NCI-H1417 treated with DMSO at 0.1 percent for 48 hours (cell line): ENCODE measurements at places on chromosomes 1 and 21.

- no peak for DNase-seq
Observed at GRCh38 chr1:214192825-214193643, 87.9 kb upstream of the SMYD2 start.

- DNase-seq: no peak
Observed at GRCh38 chr1:29123887-29124365, at the start of gene TMEM200B. TSS of gene TMEM200B (minus strand) at chr1:29123903. CDS start at chr1:29121828, 2,075 bp downstream.

DNA sequence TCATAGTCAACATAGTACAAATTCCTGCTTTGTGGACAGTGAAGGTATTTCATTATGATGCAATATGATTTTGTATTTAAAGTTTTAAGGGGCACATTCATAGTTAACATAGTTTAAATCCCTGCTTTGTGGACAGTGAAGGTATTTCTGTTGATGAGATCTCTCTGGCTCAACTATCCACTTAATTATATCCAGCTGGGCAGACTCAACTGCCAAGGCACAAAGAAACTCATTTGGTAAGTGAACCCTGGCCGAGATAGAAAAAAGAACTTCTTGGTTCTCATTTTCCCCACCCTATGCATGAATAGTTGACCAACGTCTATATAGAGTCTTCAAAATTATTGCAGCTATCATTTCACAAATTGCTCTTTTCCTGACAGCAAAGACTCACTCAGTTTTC lies 1194.6 kb downstream of the NCAM2 start:
- DNase-seq: no peak

DNA sequence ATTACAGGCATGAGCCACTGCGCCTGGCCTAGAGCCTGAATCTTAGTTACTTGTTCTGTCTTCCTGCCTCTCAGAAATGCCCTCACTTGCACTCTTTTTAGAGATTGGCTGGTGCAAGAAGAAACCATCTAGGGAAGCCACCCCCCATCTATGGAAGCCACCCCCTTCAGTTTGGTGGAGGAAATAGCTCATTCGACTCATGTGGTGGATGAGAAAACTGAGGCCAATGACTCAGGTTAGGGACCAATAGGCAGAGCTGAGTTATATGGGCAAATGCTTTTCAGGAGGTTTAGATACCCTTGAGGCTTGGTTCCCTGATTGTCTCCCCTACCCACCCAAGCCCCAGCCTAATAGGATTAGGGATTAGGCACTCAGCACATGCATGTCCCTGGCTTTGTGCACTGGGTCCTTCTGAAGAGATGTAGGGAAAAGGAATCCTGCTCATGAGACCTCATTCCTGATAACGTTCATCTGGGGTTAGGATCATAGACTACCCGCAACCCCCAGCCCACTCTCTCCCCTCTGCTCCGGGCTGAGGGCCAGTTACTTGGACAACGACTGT lies 77.1 kb downstream of the PAX7 start:
- no peak for DNase-seq

DNA sequence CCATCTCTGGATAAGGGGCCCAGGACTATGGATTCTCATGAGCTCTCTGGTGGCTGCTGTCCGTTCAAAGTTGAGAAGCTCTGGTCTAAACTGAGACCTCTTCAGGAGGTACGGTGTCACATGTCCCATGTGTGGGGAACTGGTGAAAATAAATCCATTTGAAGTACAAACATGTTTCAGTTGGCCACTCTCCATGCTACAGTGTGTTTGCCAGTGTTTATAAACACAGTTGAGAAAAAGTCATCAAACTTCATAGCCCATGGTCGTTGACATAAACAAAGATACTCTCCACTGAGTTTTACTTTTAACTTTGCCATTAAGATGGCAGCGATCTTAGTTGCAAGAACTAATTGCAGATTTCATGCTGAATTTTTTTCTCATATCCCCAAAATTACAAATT lies 72.8 kb downstream of the PSMG1 start:
- no peak for DNase-seq
